Anterior cingulate cortex (tissue), 58 donors: ENCODE measurements at places on chromosomes 5 and 9.

GRCh38 chr5:163193886-163194285 is 243.5 kb upstream of the CCNG1 start:
- DNase-seq: no peak

DNA sequence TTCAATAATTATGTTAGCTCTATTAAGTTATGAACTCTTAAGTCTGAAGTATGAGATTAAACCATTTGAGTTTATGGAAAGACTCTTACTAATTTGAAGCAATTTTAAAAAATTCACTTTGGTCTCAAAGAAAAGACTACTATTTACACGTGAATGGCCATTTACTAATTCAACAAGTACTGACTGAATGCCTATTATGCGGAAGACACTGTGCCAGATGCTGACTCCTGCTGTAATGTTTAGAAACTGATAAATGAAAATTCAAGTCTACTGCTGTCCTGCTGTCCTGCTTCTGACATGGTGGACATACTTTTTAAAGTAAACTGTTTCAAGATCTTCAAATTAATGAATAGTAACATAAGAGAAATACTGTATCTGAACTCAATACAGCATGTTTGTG is 116.2 kb downstream of the MPDZ start:
- no peak for DNase-seq

GRCh38 chr5:171264843-171265242 is 44.2 kb upstream of the TLX3 start:
- no peak for DNase-seq

DNA sequence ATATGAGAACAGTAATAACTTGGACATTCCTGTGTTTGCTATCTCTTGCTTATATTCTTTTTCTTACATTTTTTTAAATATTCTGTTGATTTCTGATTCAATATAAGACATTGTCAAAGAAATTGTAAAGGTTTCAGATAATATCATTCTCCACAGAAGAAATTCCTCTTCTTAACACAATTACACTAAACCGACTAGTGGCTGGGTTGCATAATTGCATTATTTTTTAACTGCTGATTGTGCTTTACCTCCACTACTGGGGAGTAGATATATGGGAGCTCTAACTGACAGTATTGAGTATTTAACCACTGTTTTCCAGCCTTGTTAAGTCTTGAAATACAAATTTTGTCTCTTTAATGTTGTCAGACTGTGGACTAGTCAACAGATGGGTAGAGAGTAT is 723.8 kb upstream of the EDIL3 start:
- no peak for DNase-seq

DNA sequence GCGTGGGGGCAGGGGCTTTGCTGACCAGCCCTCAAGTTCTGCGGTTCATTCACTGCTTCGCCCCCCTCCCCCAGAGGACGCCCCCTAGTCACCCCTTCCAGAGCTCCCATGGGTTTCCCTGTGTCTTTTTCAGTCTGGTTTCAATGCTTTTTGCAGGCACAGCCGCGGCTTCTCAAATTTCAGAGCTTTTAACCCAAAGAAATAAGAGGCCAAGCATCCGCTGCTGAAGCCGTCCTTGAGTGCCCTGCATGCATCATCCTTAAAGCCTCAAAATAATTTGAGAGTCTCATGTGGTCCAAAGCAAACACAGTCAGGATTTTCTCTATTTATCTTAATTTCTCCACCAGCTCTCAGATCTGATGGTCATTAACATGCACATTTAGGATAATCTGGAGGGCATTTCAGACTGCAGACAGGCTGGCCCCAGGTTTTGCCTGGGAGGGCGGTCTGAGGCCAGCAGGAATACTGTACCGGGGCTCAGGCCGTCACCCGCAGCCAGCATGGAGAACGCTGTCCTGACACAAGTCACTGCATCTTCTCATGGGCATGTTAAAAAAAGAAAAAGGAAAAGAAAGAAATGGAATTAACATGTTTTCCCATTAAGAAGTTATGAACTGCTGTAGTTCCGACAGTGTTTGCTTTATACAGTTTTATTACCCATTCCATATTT is 420.8 kb upstream of the IRX4 start:
- DNase-seq: no peak

DNA sequence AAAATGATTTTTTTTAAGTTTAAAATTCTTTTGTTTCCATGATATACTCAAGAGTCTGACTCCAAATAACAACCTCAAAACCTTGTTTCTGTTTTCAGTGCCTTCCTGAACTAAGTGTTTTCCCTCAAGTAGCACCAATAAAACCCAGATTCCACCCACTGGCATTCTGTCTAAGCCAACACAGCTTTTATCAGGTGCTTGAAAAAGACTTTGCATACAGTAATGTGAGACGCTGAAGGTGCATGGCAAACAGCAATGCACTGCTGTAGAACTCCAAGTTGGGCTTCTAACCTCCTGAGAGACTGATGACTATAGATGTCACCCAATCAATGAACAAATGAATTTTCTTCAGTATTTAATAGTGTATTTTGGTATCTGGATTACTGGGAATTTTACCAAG is 95.7 kb downstream of the NFIB start:
- DNase-seq: no peak

DNA sequence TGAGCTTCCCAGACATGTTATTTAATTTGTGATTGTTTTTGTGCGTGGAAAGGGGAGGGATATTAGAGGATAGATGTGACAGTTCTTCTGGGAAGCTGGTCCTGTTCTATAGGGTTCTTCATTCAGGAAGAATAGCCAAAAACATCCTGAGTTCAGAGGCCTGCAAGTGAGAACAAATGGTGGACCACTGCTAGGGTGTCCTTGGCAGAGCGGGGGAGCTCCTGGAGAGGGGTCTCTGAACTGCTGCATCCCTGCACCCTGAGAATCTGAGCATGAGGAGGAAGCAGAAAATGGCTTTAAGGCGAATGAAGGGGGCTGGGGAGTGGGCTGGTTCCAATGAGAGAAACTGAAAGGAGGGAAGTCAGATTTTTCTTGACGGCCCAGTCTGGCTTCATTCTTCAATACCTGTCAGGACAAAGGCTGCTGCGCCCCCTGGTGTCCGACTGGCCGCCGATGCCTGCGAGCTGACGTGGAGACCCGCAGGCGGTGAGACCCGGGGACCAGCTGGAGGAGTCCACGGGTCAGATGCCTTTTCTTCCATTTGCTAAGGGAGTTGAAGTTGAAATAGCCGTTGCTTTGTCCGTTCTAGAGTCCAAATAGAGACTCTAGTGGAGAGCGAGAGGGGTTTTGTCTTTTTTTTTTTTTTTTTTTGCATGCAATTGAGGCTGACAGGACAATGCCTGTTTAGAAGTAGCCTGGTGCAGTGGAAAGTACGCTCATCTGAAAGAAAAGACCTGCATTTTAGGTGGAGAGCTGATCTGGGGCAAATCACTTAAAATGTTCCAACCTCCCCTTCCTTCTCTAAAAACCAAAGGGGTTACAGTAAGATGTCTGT is 39.5 kb upstream of the NFIB start:
- peak; percentile 83 for DNase-seq

GRCh38 chr9:35091536-35091935 is 4.9 kb downstream of the PIGO start:
- DNase-seq: no peak

DNA sequence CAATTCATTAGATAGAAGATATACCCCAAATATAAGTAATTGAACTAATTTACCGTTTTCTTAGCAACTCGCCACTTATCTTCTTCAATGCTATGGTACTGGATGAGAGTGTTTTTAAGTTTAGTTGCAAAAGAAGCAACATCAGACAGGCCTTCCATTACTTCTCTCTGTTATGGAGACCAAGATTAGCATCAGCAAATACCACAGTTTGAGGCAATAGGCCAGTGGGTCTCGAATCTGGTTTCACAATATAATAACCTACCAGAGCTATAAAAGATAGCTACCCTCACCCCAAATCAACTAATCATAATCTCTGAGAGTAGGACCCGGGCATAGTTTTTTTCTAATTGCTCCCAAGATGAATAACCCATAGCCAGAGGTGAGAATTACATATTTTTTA is 5.1 kb downstream of the STARD4 start:
- DNase-seq: no peak

GRCh38 chr5:98796197-98796972 is 22.9 kb downstream of the RGMB start:
- no peak for DNase-seq

- DNase-seq: no peak
Measured at GRCh38 chr5:140641716-140642115, 2.5 kb downstream of the TMCO6 start.

DNA sequence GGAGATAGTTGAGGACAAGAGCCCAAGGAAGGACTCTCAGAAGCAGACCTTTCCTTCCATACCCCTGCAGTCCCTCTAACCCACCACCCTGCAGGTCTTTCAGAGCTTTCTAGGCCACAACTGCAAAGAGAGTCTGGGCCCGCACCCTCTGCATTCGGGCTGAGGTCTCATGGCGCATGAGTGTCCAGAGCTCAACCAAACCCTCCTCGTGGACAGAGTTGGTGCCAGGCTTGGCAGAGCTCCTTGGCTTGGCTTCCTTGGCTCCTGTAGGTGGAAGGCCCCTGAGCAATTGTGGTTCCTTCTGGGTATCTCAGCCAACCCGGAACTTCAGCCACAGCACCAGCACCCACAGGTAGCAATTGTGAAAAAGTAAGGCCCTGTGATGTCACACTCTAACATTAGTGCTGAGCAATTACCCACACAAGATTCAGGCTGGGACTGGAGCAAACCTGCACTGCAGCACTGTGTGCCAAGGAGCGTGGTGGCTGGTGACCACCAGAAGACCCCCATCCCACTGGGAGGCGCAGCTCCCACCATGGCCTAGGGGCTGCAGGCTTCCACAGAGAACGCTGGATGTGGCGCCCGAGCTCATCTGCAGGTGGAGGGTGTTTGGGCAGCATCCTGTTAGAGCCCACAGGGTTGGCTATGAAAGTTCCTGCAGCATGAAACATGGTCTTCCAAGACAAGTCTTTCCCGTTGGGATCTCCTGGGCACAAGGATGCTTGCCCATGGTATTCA is 38.8 kb downstream of the FOXI1 start:
- DNase-seq: no peak

DNA sequence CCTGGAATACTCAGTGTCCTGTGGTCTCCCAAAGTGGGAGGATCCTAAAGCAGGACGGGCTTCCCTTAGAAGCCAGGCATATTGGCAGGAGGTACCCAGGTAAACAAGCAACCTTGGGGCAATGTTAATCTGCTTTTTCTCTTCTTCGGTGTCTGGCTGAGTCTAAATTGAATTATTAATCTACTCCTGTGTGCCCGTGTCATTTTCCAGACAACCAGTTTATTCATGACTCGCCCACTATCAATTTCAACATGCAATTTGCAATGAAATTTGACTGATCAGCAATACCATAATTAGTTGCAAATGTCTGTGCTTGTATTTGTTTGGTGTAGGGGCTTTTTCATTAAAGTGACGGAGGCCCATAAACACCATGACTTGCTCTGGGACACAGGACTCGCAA is 32.9 kb upstream of the JADE2 start:
- no peak for DNase-seq

GRCh38 chr9:7216004-7216841 is 458.4 kb downstream of the KDM4C start:
- no peak for DNase-seq

GRCh38 chr5:133559960-133560359 is 52.4 kb downstream of the FSTL4 start:
- no peak for DNase-seq

DNA sequence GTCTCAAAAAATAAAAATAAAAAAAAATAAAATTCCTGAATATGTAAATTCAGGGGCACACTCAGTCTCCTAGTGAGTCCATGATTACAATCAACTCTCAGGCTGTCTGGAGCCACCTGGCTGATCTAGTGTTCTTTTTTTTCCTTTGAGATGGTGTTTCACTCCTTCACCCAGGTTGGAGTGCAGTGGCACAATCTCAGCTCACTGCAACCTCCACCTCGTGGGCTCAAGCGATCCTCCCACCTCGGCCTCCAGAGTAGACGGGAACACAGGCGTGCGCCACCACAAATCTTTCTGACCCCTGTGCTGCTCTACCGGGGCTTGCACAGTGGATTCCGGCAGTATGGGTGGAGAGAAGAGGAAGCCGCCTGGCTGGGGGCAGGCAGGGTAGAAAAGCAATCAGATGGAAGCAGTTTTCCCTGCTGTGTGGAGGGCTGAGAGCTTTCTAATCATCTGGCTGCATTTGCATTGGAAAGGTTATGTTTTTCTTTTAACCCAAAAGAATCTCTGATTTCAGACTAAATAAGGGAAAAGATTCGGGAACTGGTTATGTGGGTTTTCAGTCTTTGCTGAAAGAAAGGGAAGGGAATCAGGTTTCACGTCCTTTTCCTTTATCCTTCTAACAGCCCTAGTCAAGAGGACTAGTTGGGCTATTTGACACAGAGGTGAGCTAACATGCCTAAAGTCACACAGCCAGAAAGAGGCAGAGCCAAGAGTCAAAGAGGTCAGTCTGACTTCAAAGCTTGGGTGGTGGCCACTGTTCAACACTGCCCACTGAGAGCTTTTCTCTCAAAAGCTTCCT is 26.3 kb upstream of the CORO2A start:
- no peak for DNase-seq

DNA sequence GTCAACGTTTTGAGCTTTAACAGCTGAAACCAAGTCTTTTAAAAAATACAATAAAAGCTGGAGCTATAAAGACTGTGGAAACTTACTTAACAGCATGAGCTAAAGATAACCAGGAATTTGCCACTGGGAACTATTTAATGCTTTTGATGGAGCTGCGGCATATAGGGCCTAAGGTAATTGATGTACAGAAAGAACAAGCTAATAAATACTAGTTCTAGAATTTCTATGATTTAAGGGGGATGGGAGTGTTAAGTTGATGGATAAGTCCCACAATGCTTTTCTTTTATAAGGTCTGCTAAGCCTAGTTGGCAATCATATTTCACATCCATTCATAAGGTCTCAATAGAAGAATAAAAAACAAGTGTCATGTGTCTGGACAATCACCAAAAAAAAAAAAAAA is 334.0 kb upstream of the DMAC1 start:
- no peak for DNase-seq

DNA sequence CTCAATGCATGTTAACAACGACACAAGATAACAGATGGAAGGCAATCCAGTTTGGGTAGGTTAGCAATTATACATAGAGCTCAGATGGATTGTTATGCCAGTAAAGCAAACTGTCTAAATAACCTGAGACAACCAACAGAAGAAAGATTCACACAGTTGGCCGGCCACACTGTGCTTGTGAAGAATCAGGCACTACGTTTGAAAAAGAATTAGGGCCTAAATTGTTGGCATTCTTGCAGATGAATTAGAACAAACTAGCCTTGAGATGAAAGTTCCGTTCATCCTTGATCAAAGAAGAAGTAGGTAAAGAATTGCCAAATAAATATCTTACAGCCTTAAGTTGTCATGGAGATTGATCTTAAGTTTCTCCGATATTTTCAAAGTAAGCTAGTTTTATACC is 210.6 kb downstream of the CDH18 start:
- no peak for DNase-seq

- no peak for DNase-seq
Measured at GRCh38 chr5:14727928-14728458, 63.5 kb downstream of the OTULIN start.

GRCh38 chr5:89722538-89722937 is 687.0 kb downstream of the CETN3 start:
- DNase-seq: no peak

- no peak for DNase-seq
Measured at GRCh38 chr9:14532456-14533115, 160.6 kb downstream of the ZDHHC21 start.
